Stimulated activated memory B cell treated with anti-CD40 and anti-IgM and Interleukin-4, amounts not matched to agents 10 μg/mL and 1 μg/mL and 100 μg/mL, for 72 hours (primary cell): ENCODE measurements at places on chromosomes 7 and 10.

GRCh38 chr7:123594813-123595241 lies 6.8 kb upstream of the ASB15 start:
- no peak for ATAC-seq

GRCh38 chr10:78212060-78212785 lies 178.6 kb downstream of the RPS24 start:
- ATAC-seq: no peak

GRCh38 chr10:30736685-30737232 lies 107.2 kb upstream of the LYZL2 start:
- peak; percentile 85 for ATAC-seq

GRCh38 chr10:23864631-23865147 lies 344.2 kb upstream of the KIAA1217 start:
- no peak for ATAC-seq

DNA sequence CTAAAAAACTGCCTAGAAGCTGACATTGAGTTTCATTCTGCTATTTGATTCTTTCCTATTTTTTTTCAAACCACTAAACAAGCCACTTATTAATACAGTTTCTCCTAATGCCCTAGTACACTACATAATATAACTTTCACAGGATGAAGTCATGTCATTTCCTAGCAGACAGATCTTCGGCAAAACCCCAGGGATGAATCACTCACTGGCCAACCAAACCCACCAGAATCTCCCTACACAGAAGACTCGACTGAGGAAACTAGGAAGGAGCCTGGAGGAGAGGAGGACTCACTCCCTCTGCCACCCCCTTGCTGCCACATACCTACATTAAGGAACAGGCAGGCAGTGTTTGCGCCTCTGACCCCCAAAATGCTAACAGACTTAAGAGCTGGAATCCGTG lies 33.4 kb downstream of the XPNPEP1 start:
- ATAC-seq: no peak

- no peak for ATAC-seq
Observed at GRCh38 chr7:155789001-155789725, 23.1 kb downstream of the SHH start.

DNA sequence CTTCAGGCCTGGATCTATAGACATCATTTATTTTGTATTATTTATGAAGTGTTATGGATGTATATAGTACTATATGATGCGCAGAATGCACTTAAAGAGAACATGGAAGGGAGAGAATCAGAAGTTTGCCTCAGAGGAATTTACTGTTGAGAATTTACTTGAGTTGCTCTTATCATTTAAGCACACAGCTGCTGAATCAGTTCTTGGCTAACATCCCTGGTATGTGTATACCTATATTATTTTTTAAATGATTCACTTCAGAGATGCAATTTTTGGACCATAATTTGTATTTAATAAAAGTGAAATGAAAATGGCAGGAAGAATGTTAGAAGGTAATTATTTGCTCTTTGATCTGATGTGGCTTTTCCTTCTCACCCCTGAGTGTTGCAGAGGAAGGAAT lies 191.6 kb downstream of the BICC1 start:
- no peak for ATAC-seq

- ATAC-seq: no peak
Observed at GRCh38 chr10:71460615-71461014, 63.9 kb downstream of the CDH23 start.

- peak; percentile 77 for ATAC-seq
Observed at GRCh38 chr10:14543046-14543903, 212.6 kb upstream of the FRMD4A start.

- no peak for ATAC-seq
Observed at GRCh38 chr10:111474786-111475185, 398.0 kb downstream of the ADRA2A start.

- no peak for ATAC-seq
Observed at GRCh38 chr10:48575901-48576300, 29.0 kb downstream of the ARHGAP22 start.

GRCh38 chr7:135812148-135812547 lies 63.5 kb upstream of the FAM180A start:
- ATAC-seq: no peak

GRCh38 chr7:151756076-151756731 lies 120.7 kb downstream of the PRKAG2 start:
- ATAC-seq: peak; percentile 83

- no peak for ATAC-seq
Observed at GRCh38 chr7:34137176-34137575, 231.8 kb downstream of the BMPER start.

- ATAC-seq: no peak
Observed at GRCh38 chr7:47047384-47047783, 534.5 kb downstream of the TNS3 start.

DNA sequence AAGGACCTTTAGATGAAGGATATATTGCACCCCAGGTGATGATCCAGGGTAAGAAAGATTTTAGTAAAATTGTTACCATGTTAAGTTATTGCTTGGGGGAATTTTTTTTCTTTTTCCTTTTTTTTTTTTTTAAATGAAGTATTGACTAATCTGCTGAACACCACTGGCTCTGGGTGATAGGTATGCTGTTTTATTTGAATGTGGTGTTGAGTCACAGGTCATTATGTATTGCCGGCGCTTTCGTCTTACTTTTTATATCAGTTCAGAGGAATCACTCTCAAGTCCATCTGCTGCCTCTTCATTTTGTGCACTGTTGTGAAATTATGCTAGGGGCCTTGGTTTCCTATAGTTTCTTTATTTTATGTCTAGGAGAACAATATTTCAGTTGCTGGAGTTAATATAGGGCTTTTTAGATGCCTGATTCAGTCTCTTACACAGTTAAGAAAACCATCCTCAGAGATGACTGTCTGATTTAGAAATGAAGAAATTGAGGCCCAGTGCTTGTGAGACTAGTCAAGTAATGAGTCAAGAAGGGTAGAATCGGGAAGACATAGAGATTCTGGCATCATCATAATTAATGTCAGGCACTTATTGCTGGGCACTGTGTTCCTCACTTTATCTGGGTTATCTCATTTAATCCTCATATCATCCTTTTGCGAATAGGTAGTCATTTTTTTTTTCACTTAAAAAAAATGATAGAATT lies 38.7 kb downstream of the NRF1 start:
- ATAC-seq: no peak

GRCh38 chr10:29702273-29703164 lies 67.7 kb upstream of the SVIL start:
- ATAC-seq: no peak

DNA sequence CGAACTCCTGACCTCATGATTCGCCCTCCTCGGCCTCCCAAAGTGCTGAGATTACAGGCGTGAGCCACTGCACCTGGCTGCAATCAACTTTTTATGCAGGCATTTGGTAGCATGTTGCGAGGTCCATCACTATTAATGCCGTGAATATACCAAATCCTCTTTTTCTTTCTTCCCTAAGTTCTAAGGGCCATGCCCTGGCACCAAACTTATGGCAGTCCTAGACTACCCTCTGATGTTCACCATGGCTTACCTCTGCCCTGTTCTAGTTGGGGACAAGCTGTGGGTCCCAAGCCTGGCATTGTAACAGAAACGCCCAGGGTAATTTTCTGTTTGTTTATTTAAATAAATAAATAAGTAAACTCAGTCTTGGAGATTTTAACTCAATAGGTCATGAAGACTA lies 13.3 kb downstream of the PRSS2 start:
- ATAC-seq: no peak

DNA sequence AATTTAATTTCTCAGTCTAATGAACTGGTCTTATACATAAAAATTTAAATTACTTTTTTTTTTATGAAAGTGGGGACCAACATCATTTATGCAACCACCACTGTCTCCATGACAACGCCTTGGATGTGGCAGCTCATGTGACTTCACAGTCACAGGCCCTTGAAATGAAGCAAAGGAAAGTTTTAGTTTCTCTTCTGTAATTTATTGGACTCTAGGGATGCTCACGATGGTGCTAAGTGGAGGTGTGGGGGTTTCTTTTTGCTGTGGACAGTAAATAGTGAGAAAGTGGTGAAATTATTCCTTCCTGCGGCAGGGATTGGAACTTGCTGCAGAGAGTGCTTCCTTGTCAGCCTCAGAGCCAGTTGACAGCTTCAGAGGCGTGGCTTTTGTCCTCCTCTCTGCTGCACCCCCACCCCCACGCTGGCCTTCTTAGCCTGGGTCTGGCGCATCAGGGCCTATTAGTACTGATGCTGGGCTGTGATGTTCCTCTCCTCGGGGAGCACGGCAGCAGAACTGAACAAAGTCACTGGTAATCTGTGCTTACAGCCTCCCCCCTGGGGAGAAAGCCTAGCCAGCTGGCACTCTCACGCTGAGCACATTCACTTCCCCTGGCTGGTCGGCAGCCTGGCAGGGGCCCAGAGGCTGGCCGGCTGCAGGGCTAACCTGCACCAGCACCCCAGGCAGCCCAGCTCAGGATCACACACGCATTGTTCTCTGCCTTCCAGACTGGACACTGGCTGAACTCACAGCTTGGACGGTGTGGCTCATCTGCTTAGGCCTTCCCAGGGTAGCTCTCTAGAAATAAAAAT lies 517.5 kb upstream of the GALNT17 start:
- peak; percentile 88 for ATAC-seq

DNA sequence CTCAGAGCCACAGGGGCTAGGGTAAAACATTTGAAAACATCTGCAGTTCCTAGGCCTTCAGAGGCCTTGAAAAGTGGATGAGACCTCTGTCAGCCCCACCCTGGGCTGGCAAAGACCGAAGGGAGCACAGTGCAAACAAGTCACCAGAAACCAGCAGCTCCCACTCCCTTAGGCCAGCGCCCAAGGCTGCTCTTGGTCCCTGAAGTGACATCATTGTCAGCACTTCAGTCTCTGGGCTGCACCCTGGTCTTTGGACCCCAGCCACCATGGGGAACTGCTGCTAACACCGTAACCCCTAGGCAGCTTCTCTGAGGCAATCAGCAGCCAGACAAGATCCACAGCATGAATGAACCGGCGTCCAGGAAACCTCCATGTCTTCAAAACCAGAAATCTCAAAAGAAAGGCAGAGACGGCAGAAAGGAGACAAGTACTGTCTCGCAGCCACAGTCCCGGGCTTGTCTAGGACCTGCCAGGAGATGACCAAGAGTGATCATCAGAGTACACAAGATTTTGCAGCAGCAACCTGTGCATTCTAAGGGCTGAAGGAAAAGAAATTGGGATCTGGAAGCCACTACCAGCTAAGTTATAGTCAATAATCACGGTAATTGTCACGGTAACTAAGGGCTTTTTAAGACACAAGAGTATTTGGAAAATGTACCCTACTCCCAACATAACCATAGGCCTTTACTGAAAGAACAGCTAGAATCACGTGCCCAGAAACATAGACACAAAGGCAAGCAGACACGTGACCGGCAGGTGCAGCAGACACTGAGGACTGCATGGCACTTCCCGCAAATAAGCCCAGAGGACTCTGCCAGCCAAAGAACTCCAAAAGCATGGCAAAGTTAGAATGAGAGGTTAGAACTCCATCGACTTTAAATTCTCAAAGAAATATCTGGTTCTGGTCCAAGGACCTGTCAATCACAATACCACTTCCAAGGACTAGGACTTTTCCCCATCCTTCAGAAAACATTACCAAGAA lies 23.3 kb downstream of the CPXM2 start:
- ATAC-seq: no peak
